Stomach (tissue), 19 donors: ENCODE measurements at places on chromosomes 11 and 22. TPM values are rescaled to one million over a fixed set of nuclear protein-coding genes. Genes with fewer than 3 reads are reported as not detected.

DNA sequence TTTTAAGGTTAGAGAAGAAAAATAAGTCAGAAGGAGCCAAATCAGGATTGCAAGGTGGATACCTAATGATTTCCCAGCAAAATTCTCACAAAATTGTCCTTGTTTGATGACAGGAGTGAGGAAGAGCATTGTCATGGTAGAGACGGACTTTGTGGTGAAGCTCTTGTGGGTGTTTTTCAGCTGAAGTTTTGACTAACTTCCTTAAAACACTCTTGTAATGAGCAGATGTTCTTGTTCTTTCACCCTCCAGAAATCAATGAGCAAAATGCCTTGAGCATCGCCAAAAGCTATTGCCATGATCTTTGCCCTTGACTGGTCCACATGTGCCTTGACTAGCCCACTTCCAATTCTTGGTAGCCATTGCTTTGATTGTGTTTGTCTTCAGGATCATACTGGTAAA, 20.0 kb downstream of the CALCB start:
- H3K27me3 ChIP-seq = no peaks in the 10 kb centered on the region
- no peak overlapping the region for H3K27ac ChIP-seq
- no peaks in the 10 kb centered on the region for H3K4me1 ChIP-seq
- H3K36me3 ChIP-seq = no peaks in the 10 kb centered on the region

GRCh38 chr11:123707606-123708205, 33.8 kb downstream of the ZNF202 start:
- DNase-seq = peak; percentile 59
- no peak overlapping the region for H3K4me3 ChIP-seq
- no peaks in the 10 kb centered on the region for H3K27me3 ChIP-seq
- H3K36me3 ChIP-seq = no peaks in the 10 kb centered on the region
- no peaks in the 10 kb centered on the region for H3K4me1 ChIP-seq
- H3K27ac ChIP-seq = no peak overlapping the region

DNA sequence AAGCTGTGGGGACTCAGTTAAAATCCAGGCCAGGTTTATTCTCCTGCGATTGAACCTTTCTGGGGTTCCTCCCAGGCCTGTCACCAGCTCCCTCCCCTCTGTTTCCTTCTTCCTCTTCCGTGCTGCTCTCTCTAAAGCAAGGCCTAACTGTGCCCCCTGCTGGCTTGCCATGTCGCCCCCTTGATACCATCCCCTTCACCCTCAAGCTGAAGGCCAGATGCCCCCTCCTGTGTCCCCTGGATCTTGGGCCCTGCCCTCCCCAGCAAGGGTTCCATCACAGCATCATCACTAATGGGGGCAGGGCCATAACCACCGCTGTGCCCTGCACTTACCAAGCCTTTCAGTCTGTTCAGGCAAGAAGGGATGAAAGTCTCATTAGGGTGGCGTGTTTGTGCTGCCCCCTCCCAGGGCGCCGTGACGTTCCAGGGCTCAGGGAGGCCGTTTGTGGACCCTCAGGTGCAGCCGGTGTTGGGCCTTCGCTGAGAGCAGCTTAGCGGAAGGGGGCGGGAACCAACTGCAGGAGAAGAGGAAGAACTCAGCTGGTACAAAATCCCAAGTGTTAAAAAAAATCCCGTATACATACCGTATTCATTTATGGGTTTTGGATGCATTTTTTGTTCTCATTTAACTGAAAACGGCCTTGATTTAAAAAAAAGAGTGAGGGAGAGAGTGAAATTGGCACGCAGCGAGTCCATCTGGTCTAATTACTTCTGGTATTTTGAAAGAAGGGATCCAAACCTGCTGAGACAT, 69.9 kb downstream of the MPPED1 start:
- H3K4me3 ChIP-seq = no peak overlapping the region
- H3K27ac ChIP-seq = no peak overlapping the region
- no peaks in the 10 kb centered on the region for H3K36me3 ChIP-seq
- H3K4me1 ChIP-seq = no peaks in the 10 kb centered on the region

DNA sequence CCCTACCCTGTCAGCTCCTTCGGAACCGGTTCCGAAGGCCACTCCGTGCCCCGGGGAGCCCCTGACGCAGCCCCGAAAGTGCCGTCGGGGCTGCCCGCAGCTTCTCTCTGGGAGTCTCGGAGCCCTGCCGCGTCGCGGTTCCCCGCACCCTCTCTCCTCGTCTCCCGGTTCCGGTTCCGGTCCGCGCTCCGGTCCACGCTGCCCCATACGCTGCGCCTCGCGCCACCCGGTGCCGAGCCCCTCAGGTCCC, 618 bp downstream of the MTA2 start:
- peaks cover 46% of the 10 kb centered on the region for H3K4me1 ChIP-seq
- H3K27ac ChIP-seq = peak overlapping the region; percentile 96
- H3K36me3 ChIP-seq = peaks cover 33% of the 10 kb centered on the region
- no peaks in the 10 kb centered on the region for H3K27me3 ChIP-seq
- no peak for DNase-seq

DNA sequence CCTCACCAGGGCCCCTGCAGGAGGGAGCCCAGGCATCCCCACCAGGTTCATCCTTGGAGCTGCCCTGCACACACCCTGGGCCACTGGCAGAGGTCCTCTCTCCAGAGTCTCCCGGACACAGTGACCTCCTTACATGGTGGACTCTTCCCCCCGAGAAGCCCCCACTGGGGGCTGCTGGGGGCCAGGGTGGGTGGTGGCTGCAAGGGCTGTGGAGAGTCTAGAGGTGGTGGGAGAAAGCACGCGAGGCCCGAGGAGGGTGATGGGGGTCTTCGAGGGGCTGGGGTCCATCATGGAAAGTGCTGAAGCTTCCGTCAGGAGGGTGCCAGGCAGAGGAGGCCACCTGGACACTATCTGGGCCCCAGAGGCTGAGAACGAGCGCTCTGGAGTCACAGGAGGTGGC, 17.6 kb downstream of the PGA5 start:
- no peaks in the 10 kb centered on the region for H3K4me1 ChIP-seq
- no peaks in the 10 kb centered on the region for H3K36me3 ChIP-seq
- H3K27ac ChIP-seq = no peak overlapping the region
- H3K27me3 ChIP-seq = no peaks in the 10 kb centered on the region
- H3K4me3 ChIP-seq = no peak overlapping the region

- H3K4me1 ChIP-seq = no peaks in the 10 kb centered on the region
- no peak for DNase-seq
- H3K4me3 ChIP-seq = no peak overlapping the region
Measured at GRCh38 chr11:84889556-84889955, 737.6 kb downstream of the DLG2 start.

DNA sequence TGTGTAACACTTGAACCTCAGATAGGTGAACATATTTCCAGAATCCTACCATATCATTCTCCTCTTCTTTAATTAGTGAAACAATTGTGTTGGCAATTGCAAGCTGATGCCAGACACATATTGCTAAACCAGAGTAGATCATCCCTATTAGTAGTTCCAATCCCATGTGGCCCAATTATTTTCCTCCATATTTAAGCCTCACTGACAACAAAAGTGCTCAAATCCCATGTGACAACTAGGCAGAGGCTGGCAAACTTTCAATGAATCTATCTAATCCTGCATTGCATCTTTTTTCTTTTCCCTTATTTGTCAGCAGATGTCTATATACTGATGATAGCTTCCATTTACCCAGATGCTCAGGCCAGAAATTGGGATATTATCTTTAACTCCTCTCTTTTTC, 90.4 kb downstream of the GRIA4 start:
- H3K4me1 ChIP-seq = no peaks in the 10 kb centered on the region
- no peaks in the 10 kb centered on the region for H3K36me3 ChIP-seq
- no peak for DNase-seq

GRCh38 chr22:19514831-19515565, 9.2 kb downstream of the CLDN5 start:
- H3K27me3 ChIP-seq = no peaks in the 10 kb centered on the region
- DNase-seq = no peak
- no peaks in the 10 kb centered on the region for H3K36me3 ChIP-seq
- no peaks in the 10 kb centered on the region for H3K4me1 ChIP-seq

DNA sequence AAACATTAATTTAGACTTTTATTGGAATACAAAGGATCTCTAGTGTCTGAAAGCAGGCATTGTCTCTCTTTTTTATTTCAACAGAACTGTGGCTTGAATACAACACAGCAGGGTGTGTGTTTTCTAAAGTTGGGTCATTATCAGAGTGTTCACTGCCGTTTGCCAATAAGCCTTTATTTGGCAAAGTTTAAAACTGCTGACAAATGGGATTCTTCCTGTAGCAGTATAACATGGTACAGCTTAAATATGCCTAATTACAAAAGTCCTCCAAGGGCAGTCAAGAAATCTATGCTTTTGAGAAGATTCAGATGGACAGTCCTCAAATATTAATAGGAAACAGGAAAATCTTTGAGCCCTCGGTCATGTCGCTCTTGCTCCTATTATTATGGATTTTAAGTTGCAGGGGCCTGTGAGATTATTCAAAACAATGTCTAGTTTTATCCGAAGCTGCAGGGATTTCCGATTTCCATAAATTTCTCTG, 199.9 kb downstream of the MAML2 start:
- H3K27me3 ChIP-seq = no peaks in the 10 kb centered on the region
- DNase-seq = no peak
- peaks cover 9% of the 10 kb centered on the region for H3K4me1 ChIP-seq
- no peaks in the 10 kb centered on the region for H3K36me3 ChIP-seq
- no peak overlapping the region for H3K27ac ChIP-seq

- no peaks in the 10 kb centered on the region for H3K36me3 ChIP-seq
- H3K4me3 ChIP-seq = no peak overlapping the region
- no peaks in the 10 kb centered on the region for H3K27me3 ChIP-seq
- H3K27ac ChIP-seq = no peak overlapping the region
- no peak for DNase-seq
- H3K4me1 ChIP-seq = no peaks in the 10 kb centered on the region
Measured at GRCh38 chr11:1982873-1983600, 14.6 kb downstream of the H19 start.

- no peak for DNase-seq
- no peaks in the 10 kb centered on the region for H3K27me3 ChIP-seq
- H3K4me3 ChIP-seq = no peak overlapping the region
- H3K36me3 ChIP-seq = peaks cover 17% of the 10 kb centered on the region
Measured at GRCh38 chr22:30978304-30978962, 9.4 kb downstream of the TUG1 start.

GRCh38 chr22:39651053-39651996, 80.8 kb downstream of the CACNA1I start:
- no peaks in the 10 kb centered on the region for H3K27me3 ChIP-seq
- H3K36me3 ChIP-seq = no peaks in the 10 kb centered on the region
- no peaks in the 10 kb centered on the region for H3K4me1 ChIP-seq
- no peak overlapping the region for H3K4me3 ChIP-seq
- no peak overlapping the region for H3K27ac ChIP-seq

- H3K27me3 ChIP-seq = no peaks in the 10 kb centered on the region
- H3K27ac ChIP-seq = no peak overlapping the region
- H3K4me3 ChIP-seq = no peak overlapping the region
- no peaks in the 10 kb centered on the region for H3K36me3 ChIP-seq
- no peaks in the 10 kb centered on the region for H3K4me1 ChIP-seq
Measured at GRCh38 chr11:124346311-124346955, 26.4 kb upstream of the OR8D2 start.

GRCh38 chr11:20407344-20407743, 19.8 kb downstream of the PRMT3 start:
- peaks cover 3% of the 10 kb centered on the region for H3K36me3 ChIP-seq
- H3K4me3 ChIP-seq = no peak overlapping the region
- no peaks in the 10 kb centered on the region for H3K4me1 ChIP-seq
- no peak overlapping the region for H3K27ac ChIP-seq
- no peaks in the 10 kb centered on the region for H3K27me3 ChIP-seq
- DNase-seq = no peak

- H3K36me3 ChIP-seq = peaks cover 56% of the 10 kb centered on the region
- DNase-seq = no peak
- H3K27me3 ChIP-seq = no peaks in the 10 kb centered on the region
- no peaks in the 10 kb centered on the region for H3K4me1 ChIP-seq
Measured at GRCh38 chr11:20421946-20422345, 34.4 kb downstream of the PRMT3 start.

DNA sequence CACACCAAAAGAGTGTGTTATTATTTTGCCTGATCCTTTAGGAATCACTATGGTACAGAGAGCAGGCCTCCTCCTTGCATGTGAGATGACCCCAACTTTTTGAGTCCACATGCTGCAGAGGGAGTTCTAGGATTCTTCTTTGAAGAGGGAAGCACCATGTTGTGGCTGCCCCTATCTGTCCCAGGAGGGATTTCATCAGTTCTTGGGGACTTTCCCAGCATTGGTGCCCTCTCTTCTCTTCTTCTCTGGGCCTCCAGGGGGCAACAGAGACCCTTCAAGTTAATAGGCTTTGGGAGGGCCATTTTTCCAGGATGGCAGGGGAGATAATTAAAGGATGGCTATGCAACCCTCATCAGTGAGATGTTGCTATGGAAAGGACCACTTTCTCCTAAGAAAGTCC, 3.6 kb downstream of the MMP1 start:
- H3K27ac ChIP-seq = peak overlapping the region; percentile 5
- H3K36me3 ChIP-seq = no peaks in the 10 kb centered on the region
- peaks cover 32% of the 10 kb centered on the region for H3K4me1 ChIP-seq
- no peak overlapping the region for H3K4me3 ChIP-seq

GRCh38 chr11:57336111-57336666, 497 bp upstream of the SSRP1 start:
- H3K36me3 ChIP-seq = peaks cover 22% of the 10 kb centered on the region
- H3K4me1 ChIP-seq = peaks cover 19% of the 10 kb centered on the region
- DNase-seq = no peak
- no peaks in the 10 kb centered on the region for H3K27me3 ChIP-seq
- H3K27ac ChIP-seq = peak overlapping the region; percentile 91

DNA sequence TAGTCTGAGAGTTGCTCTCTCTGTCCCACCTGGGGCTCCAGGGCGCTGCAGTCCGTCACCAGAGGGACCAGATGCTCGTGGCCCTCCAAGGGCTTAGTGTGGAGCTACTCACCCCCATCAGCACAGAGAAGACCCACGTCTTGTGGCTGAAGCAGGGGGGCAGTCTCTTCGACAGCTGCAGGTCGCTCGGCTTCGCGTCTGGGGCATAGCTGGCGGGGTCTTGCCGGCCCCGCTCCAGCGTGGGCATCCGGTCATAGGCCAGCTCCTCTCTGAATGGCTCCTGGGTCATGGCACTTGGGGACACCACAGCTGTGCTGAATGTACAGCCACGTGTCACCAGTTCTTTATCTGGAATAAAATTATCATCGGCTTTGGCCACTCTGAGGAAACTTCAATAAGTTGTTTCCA, 608 bp downstream of the MLC1 start:
- H3K27me3 ChIP-seq = peaks cover 39% of the 10 kb centered on the region
- no peaks in the 10 kb centered on the region for H3K4me1 ChIP-seq
- no peak overlapping the region for H3K4me3 ChIP-seq
- DNase-seq = no peak
- no peak overlapping the region for H3K27ac ChIP-seq

GRCh38 chr11:14041040-14041439, 78.5 kb downstream of the SPON1 start:
- no peaks in the 10 kb centered on the region for H3K27me3 ChIP-seq
- no peak overlapping the region for H3K4me3 ChIP-seq
- H3K36me3 ChIP-seq = no peaks in the 10 kb centered on the region

The TOP3B gene
- total RNA-seq = 38.5 TPM

The OR52N4 gene
- not detected for total RNA-seq

The OR51E1 gene
- not detected for total RNA-seq

The SLC37A2 gene
- total RNA-seq = 0.87 TPM

The ST14 gene
- total RNA-seq = 43.9 TPM

The TBX10 gene
- total RNA-seq = not detected

The OR10D3 gene
- total RNA-seq = not detected

The TYR gene
- not detected for total RNA-seq

The ART5 gene
- not detected for total RNA-seq

The HSPB2 gene
- 0.37 TPM for total RNA-seq
